A549 treated with GW870086 at 1 μM for 4 hours (cell line): ENCODE measurements at places on chromosomes 12 and 14. TPM values are rescaled to one million over a fixed set of nuclear protein-coding genes. Genes with fewer than 3 reads are reported as not detected.

The SLC15A4 gene
- 19.5 to 26.9 TPM (median 25.6 TPM) in 5 replicates for total RNA-seq

The PAPOLA gene
- total RNA-seq = 81.2 to 102 TPM (median 84.3 TPM) in 5 replicates

The CDKN1B gene
- total RNA-seq = 12.8 to 16.9 TPM (median 16.0 TPM) in 5 replicates

The DMAC2L gene
- total RNA-seq = 13.2 to 16.0 TPM (median 14.5 TPM) in 5 replicates

The AKAP6 gene
- 0.24 to 0.84 TPM (median 0.45 TPM) in 5 replicates for total RNA-seq

The ANG gene
- total RNA-seq = 8.0 to 12.4 TPM (median 10.5 TPM) in 5 replicates

The SAMD4A gene
- total RNA-seq = 7.5 to 10.2 TPM (median 9.1 TPM) in 5 replicates

The CEP170B gene
- total RNA-seq = 18.2 to 26.1 TPM (median 25.5 TPM) in 5 replicates

The DPPA3 gene
- total RNA-seq = not detected in 5 replicates

The RAN gene
- total RNA-seq = 1,509 to 1,764 TPM (median 1,730 TPM) in 5 replicates

The PLXNC1 gene
- total RNA-seq = 0.03 to 0.17 TPM (median 0.13 TPM) in 5 replicates

The PTPN6 gene
- total RNA-seq = 8.6 to 14.0 TPM (median 11.0 TPM) in 5 replicates

The ASCL4 gene
- not detected in 5 replicates for total RNA-seq

The NUAK1 gene
- total RNA-seq = 6.5 to 8.1 TPM (median 7.2 TPM) in 5 replicates

The FITM1 gene
- total RNA-seq = 0.17 TPM in 2 of 5 replicates, not detected in the others

The TOMM20L gene
- total RNA-seq = not detected in 5 replicates

The NEMF gene
- total RNA-seq = 25.1 to 37.2 TPM (median 33.4 TPM) in 5 replicates

The CCDC197 gene
- not detected in 5 replicates for total RNA-seq

The LTBP2 gene
- 9.7 to 13.1 TPM (median 11.0 TPM) in 5 replicates for total RNA-seq

The POTEM gene
- not detected in 5 replicates for total RNA-seq

The TAS2R8 gene
- total RNA-seq = not detected in 5 replicates
